ENCODE measurements at places on chromosomes 7 and 10. TPM values are rescaled to one million over a fixed set of nuclear protein-coding genes. Genes with fewer than 3 reads are reported as not detected.

Gene RBM20
- total RNA-seq, result 9.9 TPM

GRCh38 chr10:108358912-108359311 lies 1194.4 kb upstream of the SORCS1 start:
- no peak for DNase-seq

Gene ZDHHC6
- 28.7 TPM for total RNA-seq

Gene HOXA13
- not detected for total RNA-seq

GRCh38 chr10:103835096-103836050 lies 20.0 kb downstream of the SH3PXD2A start:
- peak; percentile 89 for DNase-seq

Gene LRMDA
- total RNA-seq, result 25.7 TPM

DNA sequence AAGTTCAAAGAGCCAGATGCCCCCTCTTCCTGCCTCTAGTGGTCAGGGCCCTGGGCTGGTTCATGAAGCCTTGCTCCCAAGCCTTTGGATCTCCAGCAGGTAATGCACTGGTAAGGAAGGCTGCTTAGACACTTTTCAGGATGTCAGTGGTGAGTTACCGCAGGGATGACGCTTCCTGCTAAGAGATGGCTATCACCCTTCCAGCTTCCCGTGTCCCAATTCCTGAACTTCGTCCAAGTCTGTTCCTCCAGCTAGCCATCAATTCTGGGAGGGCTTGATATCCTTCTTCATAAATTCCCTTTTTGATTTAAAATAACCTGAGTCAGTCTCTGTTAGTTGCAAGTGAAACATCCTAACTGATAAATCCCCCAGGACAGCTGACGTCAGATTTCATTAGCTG lies 221.2 kb downstream of the PLXNA4 start:
- DNase-seq, result no peak

- no peak for DNase-seq
These were observed 838.8 kb downstream of the GRID1 start for GRCh38 chr10:85527616-85528317.

Gene GPR146
- 44.2 TPM for total RNA-seq

- peak; percentile 59 for DNase-seq
These were observed 25.9 kb downstream of the RGS10 start for GRCh38 chr10:119516381-119517234.

Gene STRIP2
- 0.58 TPM for total RNA-seq

GRCh38 chr7:104943502-104944343 lies 70.3 kb upstream of the KMT2E start:
- DNase-seq, result no peak

Gene MALRD1
- 2.4 TPM for total RNA-seq

Gene NEUROD6
- not detected for total RNA-seq

Gene LEP
- 0.45 TPM for total RNA-seq

DNA sequence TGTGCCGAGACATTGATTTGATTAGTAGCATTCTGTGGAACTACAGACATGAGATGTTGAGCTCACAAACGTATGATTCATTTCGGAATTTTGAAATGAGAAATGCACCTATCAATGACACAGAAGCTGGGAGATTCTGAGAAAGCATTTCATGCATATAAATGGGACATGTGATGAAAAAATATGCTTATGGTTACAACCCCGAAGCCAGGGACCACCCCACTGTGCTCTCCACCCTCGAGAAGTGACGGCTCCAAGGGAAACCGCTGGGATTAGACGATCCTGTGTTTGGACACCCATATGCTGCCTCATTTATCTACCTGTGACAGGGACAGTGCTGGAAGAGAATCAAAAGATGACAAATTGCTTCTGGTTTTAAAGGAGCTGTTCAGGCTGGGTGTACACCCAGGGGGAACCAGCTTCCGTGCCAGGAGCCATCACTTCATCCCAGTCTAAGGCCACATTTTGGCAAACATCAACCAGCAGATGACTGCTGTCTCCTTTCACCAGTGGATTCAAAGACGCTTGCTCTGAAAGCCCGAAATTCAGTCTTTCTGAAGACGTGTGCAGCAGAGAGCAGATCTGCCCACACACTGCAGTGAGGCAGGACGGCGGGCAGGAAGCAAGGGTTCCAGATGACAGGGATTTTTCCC lies 109.9 kb downstream of the ATXN7L1 start:
- no peak for DNase-seq

- DNase-seq, result no peak
These were observed 26.3 kb upstream of the SLC35G1 start for GRCh38 chr10:93867525-93867924.

DNA sequence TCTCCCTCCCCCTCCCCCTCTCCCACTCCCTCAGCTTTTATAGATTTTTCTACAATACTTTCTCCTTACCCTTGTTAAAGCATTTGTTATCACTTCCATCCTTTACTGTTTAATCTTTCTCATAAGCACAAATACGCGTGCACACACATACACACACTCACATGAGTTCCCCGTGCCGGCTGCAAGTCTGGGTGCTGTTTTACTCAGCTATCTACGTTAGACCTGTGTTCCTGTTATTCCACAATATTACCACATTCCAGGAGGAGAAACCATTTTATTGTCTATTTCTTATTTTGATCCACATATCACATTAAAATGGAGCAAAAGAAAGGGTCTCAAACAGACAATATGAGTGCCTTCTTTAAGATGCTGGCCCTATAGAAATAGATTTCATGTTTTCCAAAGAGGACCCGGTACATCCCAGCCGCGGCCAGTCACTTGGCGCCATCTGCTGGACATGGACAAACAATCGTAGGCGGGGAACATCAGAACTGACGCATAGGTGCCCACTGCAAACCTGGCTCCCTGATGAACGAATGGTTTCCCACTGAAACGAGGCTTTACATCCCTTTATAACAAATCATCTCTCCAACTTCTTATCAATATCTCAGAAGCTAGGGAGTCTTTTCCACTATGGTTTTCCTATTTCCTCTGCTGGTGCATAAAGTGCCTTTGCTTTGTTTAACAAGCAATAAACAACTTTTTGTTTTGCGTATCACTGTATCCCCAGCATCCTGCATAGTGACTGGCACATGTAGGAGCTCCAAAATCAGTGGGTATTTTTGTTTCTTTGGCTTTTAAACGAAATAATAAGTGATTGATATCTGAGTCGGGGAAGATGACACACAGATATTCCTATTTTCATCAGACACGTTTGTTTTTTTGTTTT lies 25.2 kb upstream of the OPTN start:
- DNase-seq, result peak; percentile 76

Gene PTEN
- total RNA-seq, result 165 TPM

DNA sequence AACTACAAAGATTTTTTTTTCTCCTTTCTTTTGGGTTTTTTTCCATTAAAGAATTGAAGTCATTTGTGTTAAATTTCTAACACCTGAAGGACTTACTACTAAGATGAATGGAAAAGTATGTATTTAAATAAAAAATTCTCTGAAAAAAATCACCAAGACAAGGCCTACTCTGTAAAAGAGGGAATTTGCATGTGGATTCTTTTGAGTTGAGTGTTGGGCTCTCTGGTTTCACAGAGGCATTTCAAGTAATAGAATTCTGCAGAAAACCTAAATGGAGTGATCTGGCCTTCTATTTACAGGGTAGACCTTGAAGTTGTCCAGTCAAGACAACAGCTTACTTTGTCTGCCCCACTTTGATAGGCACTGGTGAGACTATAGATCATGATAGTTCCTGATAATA lies 4.1 kb downstream of the LRRC17 start:
- no peak for DNase-seq

GRCh38 chr10:12409161-12409560 lies 59.8 kb downstream of the CAMK1D start:
- DNase-seq, result no peak

- no peak for DNase-seq
These were observed 97.0 kb downstream of the NPSR1 start for GRCh38 chr7:34755008-34755407.

- no peak for DNase-seq
These were observed 112.8 kb upstream of the INSIG1 start for GRCh38 chr7:155184923-155185322.

Gene TPK1
- 11.5 TPM for total RNA-seq

Gene HNRNPF
- total RNA-seq, result 114 TPM

- DNase-seq, result no peak
These were observed 10.9 kb downstream of the PDZD8 start for GRCh38 chr10:117364110-117364960.

DNA sequence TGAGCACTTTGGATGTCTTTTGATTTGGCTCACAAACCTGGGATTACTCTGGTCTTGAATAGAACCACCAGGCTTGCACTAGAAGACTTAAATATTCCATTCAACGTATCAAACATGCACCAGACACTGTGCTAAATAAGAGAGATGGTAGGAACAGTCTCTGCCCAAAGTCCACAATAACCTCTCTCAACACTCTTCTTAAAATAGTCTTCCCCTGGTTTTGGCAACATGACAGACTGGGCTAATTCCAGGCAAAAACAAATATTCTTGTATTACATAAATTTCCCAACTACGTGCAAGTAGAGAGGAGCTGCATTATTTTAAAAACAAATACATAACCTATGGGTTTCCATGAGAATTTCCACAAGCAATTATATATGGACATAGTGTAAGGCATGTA lies 64.8 kb upstream of the PAPSS2 start:
- DNase-seq, result no peak

GRCh38 chr7:22319424-22320403 lies 37.2 kb downstream of the RAPGEF5 start:
- no peak for DNase-seq

DNA sequence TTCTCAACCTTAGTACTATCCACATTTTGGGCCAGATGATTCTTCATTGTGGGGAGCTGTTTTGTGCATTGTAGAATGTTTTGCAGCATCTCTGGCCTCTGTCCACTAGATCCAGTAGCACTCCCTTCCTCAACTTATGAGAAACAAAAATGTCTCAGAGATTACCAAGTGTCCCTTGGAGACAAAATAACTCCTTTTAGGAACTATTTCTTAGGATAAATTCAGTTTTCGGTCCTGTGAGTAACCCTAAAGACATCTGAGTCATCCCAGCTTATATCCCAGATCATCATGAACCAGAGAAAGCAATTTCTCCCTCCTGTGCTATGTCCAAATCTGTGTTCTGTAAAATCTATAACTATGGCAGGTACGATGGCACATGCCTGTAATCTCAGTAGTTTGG lies 266.6 kb upstream of the PHYHIPL start:
- DNase-seq, result no peak

DNA sequence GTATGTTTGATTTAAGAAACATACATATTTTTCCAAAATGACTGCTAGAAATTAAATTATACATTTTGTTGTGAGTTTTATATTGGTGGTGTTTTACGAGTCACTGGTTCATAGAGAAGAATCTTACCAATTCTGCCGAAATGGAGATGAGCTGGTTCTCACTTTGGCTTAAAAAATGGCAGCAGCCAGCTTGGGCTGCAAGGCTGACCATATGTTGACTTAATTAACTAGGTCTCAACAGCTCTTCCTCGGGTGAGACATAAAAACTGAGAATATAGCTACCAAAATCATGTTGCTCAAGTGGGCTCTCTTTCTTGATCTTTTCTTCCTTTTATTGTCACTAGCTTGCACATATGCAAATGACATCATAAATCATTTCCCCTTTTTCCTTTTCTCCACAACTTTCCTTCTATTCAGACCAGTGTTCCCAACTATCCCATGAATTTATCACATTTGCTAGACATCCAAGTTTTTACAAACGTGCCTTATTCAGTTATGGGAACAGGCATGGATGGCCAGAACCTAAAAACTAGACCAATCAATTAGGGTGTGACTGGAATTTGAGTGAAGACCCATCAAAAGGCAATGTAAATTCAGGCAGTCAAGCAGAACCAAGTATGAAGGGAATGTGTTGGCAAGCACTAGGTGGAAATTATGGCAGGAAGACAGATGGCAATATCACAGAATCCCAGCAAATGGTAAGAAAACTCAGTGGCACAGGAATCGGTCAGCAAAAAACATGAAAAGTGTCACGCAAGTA lies 6.4 kb upstream of the TSPAN12 start:
- no peak for DNase-seq

- DNase-seq, result no peak
These were observed 395.4 kb downstream of the GATA3 start for GRCh38 chr10:8449909-8450308.

DNA sequence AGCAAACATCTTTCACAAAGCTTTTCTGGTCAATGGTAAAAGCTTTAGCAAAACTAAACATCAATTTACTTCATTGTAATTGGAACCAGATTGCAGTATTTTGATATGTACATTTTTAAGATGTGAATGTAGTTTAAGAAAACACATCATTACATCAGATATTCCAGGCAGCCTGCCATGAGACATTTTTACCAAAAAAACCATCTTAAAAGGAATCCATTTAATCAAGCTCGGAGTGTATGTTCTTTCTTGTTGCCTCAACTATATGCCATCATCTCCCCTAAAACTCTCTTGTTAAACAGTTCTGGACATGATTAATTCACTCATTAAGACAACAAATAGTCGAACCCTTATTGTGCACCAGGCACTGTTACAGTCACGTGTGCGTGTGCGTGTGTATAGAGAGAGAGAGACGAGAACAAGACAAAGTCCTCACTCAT lies 97.5 kb downstream of the UBE2H start:
- no peak for DNase-seq

Gene SLC16A9
- total RNA-seq, result 1.3 TPM

- DNase-seq, result no peak
These were observed 162.7 kb downstream of the KCNMA1 start for GRCh38 chr10:77474939-77475338.

GRCh38 chr7:143199040-143199439 lies 15.8 kb downstream of the TAS2R39 start:
- no peak for DNase-seq

- no peak for DNase-seq
These were observed 29.0 kb downstream of the JAKMIP3 start for GRCh38 chr10:132094581-132095234.

GRCh38 chr7:104207348-104207730 lies 474 bp downstream of the ORC5 start:
- DNase-seq, result no peak

GRCh38 chr7:120169996-120170783 lies 102.8 kb upstream of the KCND2 start:
- no peak for DNase-seq

DNA sequence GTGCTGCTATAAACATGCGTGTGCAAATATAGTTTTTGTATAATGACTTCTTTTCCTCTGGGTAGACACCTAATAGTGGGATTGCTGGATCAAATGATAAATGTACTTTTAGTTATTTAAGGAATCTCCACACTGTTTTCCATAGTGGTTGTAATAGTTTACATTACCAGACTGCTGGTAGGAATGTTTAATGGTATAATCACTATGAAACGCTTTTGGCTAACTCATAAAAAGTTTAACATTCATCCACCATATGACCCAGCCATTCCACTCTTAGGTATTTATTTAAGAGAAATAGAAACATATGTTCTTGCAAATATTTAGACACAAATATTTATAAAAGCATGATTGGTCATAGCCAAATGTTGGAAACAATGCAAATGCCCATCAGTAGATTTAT lies 32.1 kb upstream of the TFEC start:
- no peak for DNase-seq

Gene RNF32
- not detected for total RNA-seq

Gene PRSS37
- not detected for total RNA-seq

Gene TMEM178B
- 0.26 TPM for total RNA-seq

DNA sequence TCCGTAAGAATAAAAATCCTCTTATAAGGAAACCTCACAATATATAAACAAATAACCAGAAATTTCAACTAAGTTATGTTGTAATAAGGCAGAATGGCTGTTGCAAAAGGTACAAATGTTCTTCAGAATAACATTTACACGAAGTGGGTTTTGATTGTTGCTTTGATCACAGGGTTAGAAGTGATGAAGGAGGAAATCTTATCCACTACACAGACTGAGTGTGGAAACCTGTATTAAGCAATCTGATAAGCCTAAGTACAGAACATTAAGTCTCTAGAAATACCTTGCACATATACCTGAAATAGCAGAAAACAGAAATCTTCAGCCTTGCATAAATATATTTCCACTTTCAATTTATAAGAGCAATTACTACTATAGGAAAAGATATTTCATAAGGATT lies 251.9 kb downstream of the ETV1 start:
- DNase-seq, result no peak
